ENCODE measurements at places on chromosomes 1 and 21. TPM values are rescaled to one million over a fixed set of nuclear protein-coding genes. Genes with fewer than 3 reads are reported as not detected.

NBPF4 gene
- total RNA-seq = not detected

CASQ2 gene
- not detected for total RNA-seq

ELAVL4 gene
- total RNA-seq = 3.6 TPM

ANGPTL7 gene
- not detected for total RNA-seq

PIK3R3 gene
- 55.4 TPM for total RNA-seq

PRKCZ gene
- total RNA-seq = 71.5 TPM

MAP1LC3C gene
- not detected for total RNA-seq

SHISAL2A gene
- total RNA-seq = 0.38 TPM

TPTE gene
- total RNA-seq = not detected

RBM8A gene
- 163 TPM for total RNA-seq

EDARADD gene
- total RNA-seq = 13.5 TPM

TMEM81 gene
- total RNA-seq = 5.1 TPM

FNBP1L gene
- 136 TPM for total RNA-seq

BCL2L15 gene
- total RNA-seq = 0.16 TPM

SPAG17 gene
- total RNA-seq = 14.9 TPM

TADA1 gene
- total RNA-seq = 21.5 TPM

CLCA4 gene
- not detected for total RNA-seq

GRCh38 chr1:205590457-205590768, 41.4 kb downstream of the ELK4 start:
- H3K4me1 ChIP-seq = no peaks in the 10 kb centered on the region
- peaks cover 26% of the 10 kb centered on the region for H3K27me3 ChIP-seq
- no peak overlapping the region for H3K27ac ChIP-seq
- no peaks in the 10 kb centered on the region for H3K36me3 ChIP-seq
- no peak overlapping the region for H3K4me3 ChIP-seq

- H3K27ac ChIP-seq = peak overlapping the region; percentile 38
- H3K4me3 ChIP-seq = no peak overlapping the region
- no peaks in the 10 kb centered on the region for H3K27me3 ChIP-seq
- no peaks in the 10 kb centered on the region for H3K4me1 ChIP-seq
- no peak for DNase-seq
Measured at GRCh38 chr1:243447844-243448243, 192.0 kb downstream of the SDCCAG8 start.

DNA sequence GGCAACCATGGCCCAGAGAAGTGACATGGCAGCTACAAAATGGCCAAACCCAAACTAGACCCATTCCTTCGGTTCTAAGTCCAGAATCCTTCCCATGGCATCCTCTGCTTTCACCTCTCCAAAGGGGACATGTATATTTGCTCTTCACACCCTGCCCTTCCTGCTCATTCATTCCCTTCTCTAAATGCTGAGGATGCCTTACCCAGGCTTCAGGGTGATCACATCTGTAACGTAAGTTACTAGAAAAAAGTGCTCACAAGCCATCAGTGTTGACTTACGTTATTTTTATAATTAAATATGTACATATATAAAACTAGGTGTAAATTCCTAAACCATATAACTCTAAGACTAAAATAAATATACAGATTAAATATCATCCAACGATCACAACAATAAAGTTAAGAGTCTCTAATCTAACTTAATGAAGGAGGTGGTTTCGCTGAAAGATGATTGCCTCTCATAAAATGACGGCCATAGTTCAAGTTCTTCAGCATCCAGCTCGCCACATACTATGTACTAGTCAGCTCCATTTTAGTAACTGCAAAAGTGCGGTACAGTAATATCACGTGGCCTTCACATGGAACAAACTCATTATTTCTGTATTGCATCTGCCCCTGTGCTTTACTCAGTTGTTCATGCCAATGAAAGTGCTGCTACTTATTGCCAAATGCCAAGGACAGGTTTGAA, 74.6 kb downstream of the TENT5C start:
- no peak overlapping the region for H3K4me3 ChIP-seq
- H3K27ac ChIP-seq = no peak overlapping the region
- H3K4me1 ChIP-seq = peaks cover 3% of the 10 kb centered on the region
- H3K27me3 ChIP-seq = peaks cover 27% of the 10 kb centered on the region
- H3K36me3 ChIP-seq = no peaks in the 10 kb centered on the region

DNA sequence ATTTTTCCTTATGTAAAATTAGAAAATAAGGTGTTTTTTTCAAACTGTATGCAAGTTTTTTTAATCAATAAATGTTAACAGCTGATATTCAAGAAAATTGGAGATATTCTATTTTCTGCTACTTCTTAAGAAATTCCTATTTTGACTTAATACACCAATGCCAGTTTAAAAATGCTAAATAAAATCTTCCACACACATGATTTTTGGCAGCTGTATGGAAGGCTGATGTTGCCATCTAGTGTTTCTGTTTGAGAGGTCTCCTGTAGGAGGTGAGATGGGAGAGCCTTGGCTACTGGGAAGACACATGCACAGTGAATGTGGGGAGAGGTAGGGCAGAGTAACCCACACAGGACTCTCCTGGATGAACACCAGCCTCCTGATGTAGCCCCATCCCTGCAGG, 29.2 kb upstream of the OR2B11 start:
- H3K27ac ChIP-seq = no peak overlapping the region
- peaks cover 3% of the 10 kb centered on the region for H3K27me3 ChIP-seq
- H3K4me1 ChIP-seq = no peaks in the 10 kb centered on the region
- no peak for DNase-seq
- H3K36me3 ChIP-seq = no peaks in the 10 kb centered on the region

GRCh38 chr1:100834777-100835660, 59.6 kb downstream of the EXTL2 start:
- H3K4me3 ChIP-seq = no peak overlapping the region
- no peaks in the 10 kb centered on the region for H3K27me3 ChIP-seq
- H3K36me3 ChIP-seq = no peaks in the 10 kb centered on the region
- no peak for DNase-seq

DNA sequence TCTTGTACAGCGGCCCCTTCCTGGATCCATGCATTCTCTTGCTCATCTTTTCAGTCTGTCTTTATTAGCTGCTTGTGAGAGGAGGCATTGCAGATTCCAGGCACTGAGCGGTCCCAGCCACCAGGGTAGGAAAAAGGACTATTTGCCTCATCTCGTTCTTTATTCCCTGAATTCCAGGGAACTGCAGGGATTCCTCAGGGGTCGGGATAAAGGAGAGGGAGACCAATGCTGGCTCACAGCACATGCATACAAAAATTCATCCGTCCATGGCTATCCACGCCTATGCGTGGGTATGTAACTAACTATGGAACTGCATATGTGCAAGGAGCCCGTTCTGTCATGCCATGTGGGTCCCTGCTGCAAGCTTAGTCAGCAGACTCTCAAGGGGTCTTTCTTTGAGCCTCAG, 879 bp upstream of the PLPPR5 start:
- DNase-seq = no peak
- no peaks in the 10 kb centered on the region for H3K36me3 ChIP-seq
- H3K4me1 ChIP-seq = peaks cover 4% of the 10 kb centered on the region
- H3K27me3 ChIP-seq = peaks cover 74% of the 10 kb centered on the region
- H3K27ac ChIP-seq = no peak overlapping the region

- no peak overlapping the region for H3K4me3 ChIP-seq
- H3K27me3 ChIP-seq = no peaks in the 10 kb centered on the region
- no peak overlapping the region for H3K27ac ChIP-seq
- peaks cover 8% of the 10 kb centered on the region for H3K4me1 ChIP-seq
- peaks cover 12% of the 10 kb centered on the region for H3K36me3 ChIP-seq
Measured at GRCh38 chr1:25343872-25344271, 5.7 kb downstream of the TMEM50A start.

- H3K4me1 ChIP-seq = peaks cover 17% of the 10 kb centered on the region
- peaks cover 10% of the 10 kb centered on the region for H3K27me3 ChIP-seq
- DNase-seq = no peak
- H3K4me3 ChIP-seq = no peak overlapping the region
Measured at GRCh38 chr1:178047403-178048093, 46.4 kb upstream of the RASAL2 start.

DNA sequence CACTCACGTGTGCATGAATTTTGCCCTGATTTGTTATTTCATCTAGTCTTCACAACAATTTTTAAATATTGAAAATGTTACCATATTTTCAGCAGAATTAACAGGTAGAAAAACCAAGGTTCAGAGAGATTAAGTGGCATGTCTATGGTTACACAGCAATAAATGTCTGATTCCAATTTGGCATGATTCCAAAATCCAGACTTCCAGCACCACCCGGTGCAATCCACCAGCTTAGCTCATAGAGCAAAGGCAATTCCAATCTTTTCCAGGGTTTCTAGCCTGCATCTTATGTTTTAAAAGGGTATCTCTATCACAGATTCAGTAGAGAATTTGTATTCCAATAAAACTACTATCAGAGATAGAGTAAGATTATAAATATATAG, 161.8 kb downstream of the TPR start:
- DNase-seq = no peak
- H3K27me3 ChIP-seq = no peaks in the 10 kb centered on the region
- H3K4me3 ChIP-seq = no peak overlapping the region
- H3K36me3 ChIP-seq = no peaks in the 10 kb centered on the region

DNA sequence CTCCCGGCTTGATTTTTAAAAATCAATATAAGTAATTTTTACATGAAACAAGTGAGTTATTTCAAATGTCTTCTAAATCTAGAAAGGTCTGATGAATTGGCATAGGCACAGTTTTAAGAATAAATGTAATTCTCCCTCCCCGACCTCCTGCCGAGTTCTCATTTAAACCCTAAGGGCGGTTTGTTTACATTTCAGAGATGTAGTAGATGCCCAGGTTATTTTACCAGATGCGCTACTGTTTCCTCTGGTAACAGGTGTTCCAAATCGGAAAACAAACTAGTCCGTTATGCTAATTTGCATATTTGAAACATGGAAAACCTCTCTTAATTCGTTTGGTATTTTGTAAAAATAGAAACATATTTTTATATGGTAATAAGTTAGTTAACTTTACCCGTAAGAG, 53.8 kb upstream of the CFAP126 start:
- no peak for DNase-seq
- H3K4me3 ChIP-seq = no peak overlapping the region
- peaks cover 3% of the 10 kb centered on the region for H3K36me3 ChIP-seq
- H3K27me3 ChIP-seq = peaks cover 55% of the 10 kb centered on the region
- no peak overlapping the region for H3K27ac ChIP-seq
- H3K4me1 ChIP-seq = peaks cover 7% of the 10 kb centered on the region

DNA sequence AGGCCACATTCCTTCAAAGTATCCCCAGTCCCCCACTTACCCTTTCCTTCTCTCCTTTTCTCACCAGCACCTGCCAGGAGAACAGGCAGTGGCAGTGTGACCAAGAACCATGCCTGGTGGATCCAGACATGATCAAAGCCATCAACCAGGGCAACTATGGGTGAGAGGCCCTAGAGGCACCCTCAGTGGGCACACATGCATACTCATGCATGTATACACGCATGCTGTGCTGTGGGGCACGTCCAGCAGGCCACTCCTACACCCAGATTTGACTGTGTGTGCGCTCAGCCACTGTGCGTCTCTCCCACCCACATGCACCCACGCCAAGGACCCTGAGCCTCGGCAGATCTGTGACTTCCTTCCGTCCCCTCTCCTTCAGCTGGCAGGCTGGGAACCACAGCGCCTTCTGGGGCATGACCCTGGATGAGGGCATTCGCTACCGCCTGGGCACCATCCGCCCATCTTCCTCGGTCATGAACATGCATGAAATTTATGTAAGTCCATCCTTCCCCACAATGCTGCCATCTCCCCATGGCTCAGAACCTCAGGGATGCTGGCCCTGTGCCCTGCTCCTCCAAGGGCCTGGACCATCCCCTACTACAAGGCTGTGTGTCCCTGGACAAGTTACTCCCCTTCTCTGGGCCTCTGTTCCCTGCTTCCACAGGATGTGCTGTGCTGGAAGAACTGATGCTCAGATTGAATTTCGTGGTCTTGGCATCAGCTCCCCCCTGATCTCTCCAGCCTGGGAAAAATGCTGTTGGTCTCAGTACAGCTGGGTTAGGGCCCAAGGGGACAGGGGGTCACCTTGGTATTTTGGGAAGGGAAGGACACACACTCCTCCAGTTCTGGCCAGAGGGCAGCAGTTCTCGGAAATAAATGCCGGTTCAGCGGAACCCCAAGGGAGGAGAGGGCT, 7.0 kb downstream of the TINAGL1 start:
- no peak overlapping the region for H3K4me3 ChIP-seq
- DNase-seq = no peak
- H3K36me3 ChIP-seq = no peaks in the 10 kb centered on the region

GRCh38 chr1:67140460-67140859, 5.7 kb upstream of the C1orf141 start:
- H3K4me3 ChIP-seq = no peak overlapping the region
- H3K27ac ChIP-seq = no peak overlapping the region
- no peak for DNase-seq
- H3K4me1 ChIP-seq = peaks cover 39% of the 10 kb centered on the region

- H3K27ac ChIP-seq = no peak overlapping the region
- no peak overlapping the region for H3K4me3 ChIP-seq
- H3K36me3 ChIP-seq = no peaks in the 10 kb centered on the region
- no peak for DNase-seq
- H3K27me3 ChIP-seq = no peaks in the 10 kb centered on the region
- no peaks in the 10 kb centered on the region for H3K4me1 ChIP-seq
Measured at GRCh38 chr1:80349218-80349617, 1342.7 kb upstream of the ADGRL4 start.

- peaks cover 31% of the 10 kb centered on the region for H3K4me1 ChIP-seq
- DNase-seq = no peak
- no peaks in the 10 kb centered on the region for H3K27me3 ChIP-seq
- peak overlapping the region; percentile 87 for H3K27ac ChIP-seq
- H3K36me3 ChIP-seq = peaks cover 15% of the 10 kb centered on the region
Measured at GRCh38 chr1:155967341-155968050, 10.9 kb downstream of the ARHGEF2 start.

DNA sequence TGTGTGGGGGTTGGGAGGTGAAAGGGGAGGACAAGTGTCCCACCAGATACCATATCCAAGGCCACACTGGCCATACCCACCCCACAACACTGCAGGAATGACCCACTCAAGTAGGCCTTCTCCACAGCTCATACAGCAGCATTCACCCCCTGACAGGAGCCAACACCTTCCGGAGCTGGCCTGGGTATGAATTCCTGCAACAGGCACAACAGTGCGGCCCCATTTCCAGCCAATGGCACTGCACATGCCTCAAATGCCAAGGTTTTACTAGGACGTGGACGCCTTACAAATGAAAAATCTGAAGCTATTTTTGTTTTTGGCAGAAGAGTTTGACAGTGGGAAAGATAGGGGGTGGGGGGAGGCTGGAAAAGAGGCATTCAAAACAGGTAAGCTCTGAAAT, 2.0 kb downstream of the KCND3 start:
- no peak overlapping the region for H3K27ac ChIP-seq
- H3K36me3 ChIP-seq = no peaks in the 10 kb centered on the region
- DNase-seq = no peak

GRCh38 chr1:15326691-15327588, 79.9 kb downstream of the FHAD1 start:
- H3K4me3 ChIP-seq = no peak overlapping the region
- DNase-seq = no peak
- no peaks in the 10 kb centered on the region for H3K36me3 ChIP-seq
- peaks cover 17% of the 10 kb centered on the region for H3K4me1 ChIP-seq
- H3K27me3 ChIP-seq = peaks cover 9% of the 10 kb centered on the region
- no peak overlapping the region for H3K27ac ChIP-seq

DNA sequence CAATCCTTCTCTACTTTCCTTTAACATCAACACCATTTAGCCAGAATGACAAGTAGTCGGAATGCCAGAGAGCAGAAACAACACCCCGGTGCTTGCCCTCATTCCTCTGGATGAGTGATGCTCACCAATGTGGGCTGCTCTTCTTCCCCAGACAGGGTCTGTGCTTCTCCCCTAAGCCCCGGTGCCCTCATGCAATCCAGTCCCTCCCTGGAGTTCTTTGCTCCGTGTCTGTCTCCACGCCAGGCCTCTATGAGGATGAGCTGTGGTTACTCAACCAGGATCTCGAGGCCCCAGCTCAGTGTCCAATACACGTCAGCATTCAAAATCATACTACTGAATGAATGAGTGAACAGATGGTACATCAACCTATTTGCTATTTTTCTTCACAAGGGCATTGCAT, 29.7 kb upstream of the PDE9A start:
- DNase-seq = no peak
- no peak overlapping the region for H3K27ac ChIP-seq
- H3K27me3 ChIP-seq = peaks cover 11% of the 10 kb centered on the region
- peak overlapping the region; percentile 44 for H3K4me3 ChIP-seq
- H3K4me1 ChIP-seq = peaks cover 41% of the 10 kb centered on the region
- no peaks in the 10 kb centered on the region for H3K36me3 ChIP-seq

All from progenitor cell of endocrine pancreas (in vitro differentiated cells).